ENCODE measurements at places on chromosomes 11 and 22.

DNA sequence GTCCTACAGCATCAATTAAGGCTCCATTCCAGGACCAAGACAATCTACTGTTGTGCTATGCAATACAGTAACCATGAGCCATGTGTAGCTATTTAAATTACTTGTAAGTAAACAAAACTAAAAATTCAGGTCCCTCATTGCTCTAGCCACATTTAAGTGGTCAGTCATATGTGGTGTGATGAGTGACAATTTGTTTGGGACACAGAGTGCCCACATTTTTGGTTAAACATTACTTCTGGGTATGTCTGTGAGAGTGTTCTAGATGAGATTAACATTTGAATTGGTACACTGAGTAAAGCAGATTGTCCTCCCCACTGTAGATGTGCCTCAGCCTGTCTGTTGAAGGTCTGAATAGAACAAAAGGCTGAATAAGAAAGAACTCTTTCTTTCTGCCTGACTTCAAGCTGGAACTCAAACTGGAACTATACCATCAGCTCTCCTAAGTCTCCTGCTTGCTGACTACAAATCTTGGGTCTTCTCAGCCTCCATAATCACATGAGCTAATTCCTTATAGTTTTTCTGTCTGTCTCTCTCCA lies 15.8 kb downstream of the KBTBD3 start:
- DNase-seq: no peak

GRCh38 chr11:36364551-36365325 lies 68.7 kb downstream of the PRR5L start:
- no peak for DNase-seq

DNA sequence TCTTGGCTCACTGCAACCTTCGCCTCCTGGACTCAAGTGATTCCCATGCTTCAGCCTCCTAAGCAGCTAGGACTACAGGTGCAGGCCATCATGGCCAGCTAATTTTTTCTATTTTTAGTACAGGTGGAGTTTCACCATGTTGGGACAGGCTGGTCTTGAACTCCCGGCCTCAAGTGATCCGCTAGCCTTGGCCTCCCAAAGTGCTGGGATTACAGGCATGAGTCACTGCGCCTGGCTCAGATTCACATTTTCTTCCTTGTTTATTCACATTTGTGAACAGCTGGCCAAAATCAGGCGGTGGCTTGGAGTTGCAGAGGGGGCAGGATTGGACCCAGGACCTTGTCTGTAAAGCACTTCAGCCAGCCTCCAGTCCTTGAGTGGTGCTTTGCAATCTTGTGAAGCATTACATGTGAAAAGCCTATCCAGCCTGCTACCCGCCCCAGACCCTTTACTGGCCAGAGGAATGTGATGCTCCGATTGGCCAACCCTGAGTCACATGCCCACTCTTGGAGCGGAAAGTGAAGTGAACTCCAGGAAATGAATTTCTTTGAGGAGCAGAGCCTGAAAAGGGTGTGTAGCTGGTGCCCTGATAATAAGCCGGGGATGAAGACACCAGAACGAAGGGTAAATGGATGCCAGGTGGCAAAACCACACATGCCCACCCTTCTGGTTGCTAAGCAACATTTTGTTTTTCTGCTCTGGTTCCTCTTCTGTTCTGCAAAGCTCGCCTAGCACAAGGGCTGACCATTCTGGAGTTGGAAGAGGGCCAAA lies 62.6 kb upstream of the PTPRJ start:
- DNase-seq: peak; percentile 64

- DNase-seq: no peak
These were observed 20.8 kb downstream of the DGCR6L start for GRCh38 chr22:20298803-20299745.

- no peak for DNase-seq
These were observed 93.2 kb upstream of the OR4B1 start for GRCh38 chr11:48123254-48123875.

DNA sequence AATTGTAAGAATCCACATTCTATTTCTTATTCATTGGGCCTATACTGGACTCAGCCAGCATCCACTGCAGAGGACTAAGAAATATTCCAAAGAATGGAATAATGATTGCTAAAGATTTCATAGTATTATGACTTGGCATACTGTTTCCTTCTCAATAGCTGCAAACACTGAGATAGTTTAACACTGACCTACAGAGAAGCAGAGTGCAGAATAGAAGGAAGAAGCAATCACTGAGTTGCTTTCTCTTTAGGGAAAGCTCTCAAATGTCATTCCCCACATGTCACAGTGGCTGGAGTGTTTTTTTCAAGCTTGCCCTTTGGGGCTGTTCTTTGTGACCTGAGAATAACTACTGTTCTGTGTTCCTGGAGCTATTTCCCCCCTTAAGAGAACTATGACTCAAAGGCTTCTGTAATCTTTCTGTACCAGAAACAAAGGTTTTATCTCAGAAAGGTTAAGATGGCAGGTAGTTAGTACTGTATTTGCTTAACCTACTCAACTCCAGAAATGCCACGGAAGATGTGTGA lies 243.6 kb upstream of the LUZP2 start:
- no peak for DNase-seq

DNA sequence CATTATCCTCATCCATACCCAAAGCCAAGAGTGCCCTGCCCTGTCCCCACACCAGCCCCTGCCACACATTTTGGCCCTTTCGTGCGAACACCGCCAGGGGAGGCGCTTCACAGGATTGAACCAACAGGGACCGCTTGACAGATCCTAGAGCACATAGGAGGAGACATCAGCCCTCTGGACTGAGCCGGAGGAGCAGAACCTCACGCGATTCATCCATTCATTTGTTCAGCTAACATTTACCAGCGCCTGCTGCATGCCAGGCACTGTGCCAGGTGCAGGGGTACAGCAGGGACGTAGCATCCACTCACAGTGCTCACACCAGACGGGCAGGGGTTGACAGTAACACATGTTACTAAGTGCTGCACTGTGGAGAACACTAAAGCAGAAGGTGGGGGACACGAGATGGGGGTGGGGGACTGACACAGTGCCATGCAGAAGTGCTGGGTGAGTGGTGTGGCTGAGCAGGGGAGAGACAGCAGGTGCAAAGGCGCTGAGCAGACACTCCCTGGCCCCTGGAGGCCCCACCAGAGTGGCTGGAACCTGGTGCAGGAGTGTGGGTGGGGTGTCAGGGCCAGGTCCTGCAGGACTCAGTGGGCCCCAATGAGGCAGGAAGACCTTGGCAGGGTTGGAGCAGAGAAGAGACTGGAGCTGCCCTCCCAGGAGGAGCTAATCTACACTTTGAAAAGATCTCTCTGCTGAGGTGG lies 3.4 kb downstream of the GNAZ start:
- DNase-seq: no peak

DNA sequence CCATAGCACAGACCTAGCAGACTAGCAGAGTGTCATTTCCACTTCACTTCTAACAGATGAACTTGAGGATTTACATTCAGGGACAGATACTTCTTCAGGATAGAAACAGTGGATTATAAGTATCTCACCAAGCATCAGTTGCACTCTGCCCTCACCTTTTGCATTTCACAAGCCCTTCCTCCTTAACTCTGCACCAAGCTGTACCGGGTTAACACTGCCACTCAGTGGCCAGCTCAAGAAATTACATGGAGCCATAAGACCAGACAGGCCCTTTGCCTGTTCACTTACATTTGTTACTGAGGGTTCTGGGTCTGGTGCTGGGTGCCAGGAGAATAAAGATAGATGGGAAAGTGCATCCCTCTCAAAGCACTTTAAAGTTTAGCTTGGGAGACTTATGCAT lies 309.8 kb downstream of the SHANK2 start:
- DNase-seq: no peak

GRCh38 chr22:22717664-22718063 lies 73.2 kb downstream of the GGTLC2 start:
- no peak for DNase-seq

DNA sequence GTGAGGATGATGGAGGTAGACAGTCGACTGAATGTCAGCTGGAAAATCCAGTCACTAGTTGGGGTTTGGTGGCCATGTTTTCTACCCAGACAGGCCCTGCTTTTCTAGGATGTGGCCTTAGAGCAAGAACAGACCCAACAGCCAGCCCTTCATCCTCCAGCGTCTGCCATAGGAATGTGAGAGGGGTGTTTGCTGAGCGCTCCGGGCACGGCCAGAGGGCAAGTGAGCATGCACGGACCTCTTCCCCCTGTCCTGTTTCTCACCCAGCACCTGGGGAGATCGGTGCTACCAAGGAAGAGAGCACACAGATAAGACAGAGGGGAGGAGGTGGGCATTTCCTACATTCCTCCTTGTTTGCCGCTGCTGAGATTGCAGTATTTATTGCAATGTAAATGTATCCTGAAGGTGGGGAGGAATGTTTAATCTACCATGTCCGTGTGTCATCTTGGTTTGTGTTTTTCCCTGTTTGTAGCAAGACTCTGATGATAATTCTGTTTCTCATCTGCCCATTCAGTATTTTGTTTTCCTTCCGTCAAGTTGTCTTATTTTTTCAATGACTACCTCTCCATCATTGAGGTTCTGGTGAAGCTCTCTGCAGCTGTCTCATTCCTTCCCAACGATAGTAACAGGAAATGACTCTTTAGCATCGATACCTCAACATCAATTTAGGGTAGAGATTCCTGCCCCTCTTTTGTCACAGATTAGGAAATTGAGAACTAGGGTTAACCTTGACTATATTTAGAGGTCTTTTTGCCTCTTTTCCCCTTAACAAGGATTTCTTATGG lies 4.9 kb upstream of the ATF4 start:
- no peak for DNase-seq

GRCh38 chr11:100929377-100929776 lies 200.2 kb downstream of the PGR start:
- no peak for DNase-seq

GRCh38 chr11:134555510-134555909 lies 143.5 kb upstream of the B3GAT1 start:
- no peak for DNase-seq

Data from BJ (cell line).